Colonic mucosa (tissue), 4 donors: ENCODE measurements at places on chromosomes 13 and 19. TPM values are rescaled to one million over a fixed set of nuclear protein-coding genes. Genes with fewer than 3 reads are reported as not detected.

DNA sequence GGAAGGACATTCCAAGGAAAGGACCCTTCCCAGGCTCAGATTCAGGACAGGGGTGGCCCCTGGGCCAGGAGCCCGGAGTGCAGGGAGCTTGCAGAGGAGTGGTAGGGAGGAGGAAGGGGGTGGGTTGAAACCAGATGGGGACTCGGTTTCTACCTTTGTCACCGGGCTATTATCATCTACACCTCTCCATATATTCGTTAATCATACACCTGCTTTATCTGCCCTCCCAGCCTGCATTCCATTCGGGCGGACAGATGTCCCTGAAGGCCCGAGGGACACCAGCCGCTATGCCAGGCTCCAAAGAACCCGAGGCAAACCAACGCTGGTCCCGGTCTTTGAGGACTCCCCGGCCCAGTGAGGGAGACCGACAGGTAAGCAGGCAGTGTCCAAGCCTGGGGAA is 15.5 kb upstream of the MYH14 start:
- DNase-seq = peak; percentile 74

The VSTM1 gene
- total RNA-seq = not detected

The ZNF345 gene
- total RNA-seq = 2.3 TPM

The PDX1 gene
- total RNA-seq = 0.54 TPM
